ENCODE measurements at places on chromosomes 1 and 21.

DNA sequence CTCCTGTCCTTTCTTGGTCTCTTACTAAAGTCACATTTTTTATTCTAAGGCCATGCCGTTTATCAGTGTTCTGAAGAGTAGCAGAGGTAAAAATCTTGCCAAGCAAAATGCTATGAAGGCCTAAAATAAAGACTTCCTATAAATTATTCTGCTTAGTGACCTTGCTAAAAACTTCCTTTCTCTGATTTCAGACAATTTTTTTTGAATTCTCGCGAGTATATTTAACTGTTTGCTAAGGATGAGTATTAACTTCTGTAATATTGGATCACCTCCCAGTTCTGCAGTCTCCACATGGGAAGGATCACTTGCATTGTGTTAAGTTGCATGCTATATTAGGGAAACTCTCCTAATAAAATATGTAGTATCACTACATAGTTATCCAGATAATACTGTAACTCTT, 123.4 kb upstream of the SNX7 start:
- DNase-seq = no peak

GRCh38 chr1:187872550-187872949, 1043.8 kb downstream of the PLA2G4A start:
- no peak for DNase-seq

- no peak for DNase-seq
Observed at GRCh38 chr1:77539519-77540142, 142.8 kb downstream of the ZZZ3 start.

DNA sequence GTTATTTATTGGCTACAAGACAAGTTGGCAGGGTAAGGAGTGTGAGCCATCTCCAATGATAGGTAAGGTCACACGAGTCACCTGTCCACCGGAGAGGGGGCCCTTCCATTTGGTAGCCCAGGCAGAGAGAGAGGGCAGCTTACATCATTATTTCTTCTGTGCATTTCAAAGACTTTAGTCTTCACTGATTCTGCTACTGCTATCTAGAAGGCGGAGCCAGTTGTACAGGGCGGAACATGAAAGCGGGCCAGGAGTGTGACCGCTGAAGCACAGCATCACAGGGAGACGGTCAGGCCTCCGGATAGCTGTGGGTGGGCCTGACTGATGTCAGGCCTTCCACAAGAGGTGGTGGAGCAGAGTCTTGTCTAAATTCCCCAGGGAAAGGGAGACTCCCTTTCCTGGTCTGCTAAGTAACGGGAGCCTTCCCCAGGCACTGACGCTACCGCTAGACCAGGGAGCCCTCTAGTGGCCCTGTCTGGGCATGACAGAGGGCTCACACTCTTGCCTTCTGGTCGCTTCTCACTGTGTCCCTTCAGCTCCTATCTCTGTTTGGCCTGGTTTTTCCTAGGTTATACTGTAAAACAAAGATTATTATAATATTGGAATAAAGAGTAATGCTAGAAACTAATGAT, 36.7 kb downstream of the ZNF695 start:
- DNase-seq = peak; percentile 65

- no peak for DNase-seq
Observed at GRCh38 chr21:27157097-27157496, 190.2 kb upstream of the ADAMTS5 start.

- DNase-seq = no peak
Observed at GRCh38 chr21:25925064-25925800, 190.5 kb downstream of the GABPA start.

DNA sequence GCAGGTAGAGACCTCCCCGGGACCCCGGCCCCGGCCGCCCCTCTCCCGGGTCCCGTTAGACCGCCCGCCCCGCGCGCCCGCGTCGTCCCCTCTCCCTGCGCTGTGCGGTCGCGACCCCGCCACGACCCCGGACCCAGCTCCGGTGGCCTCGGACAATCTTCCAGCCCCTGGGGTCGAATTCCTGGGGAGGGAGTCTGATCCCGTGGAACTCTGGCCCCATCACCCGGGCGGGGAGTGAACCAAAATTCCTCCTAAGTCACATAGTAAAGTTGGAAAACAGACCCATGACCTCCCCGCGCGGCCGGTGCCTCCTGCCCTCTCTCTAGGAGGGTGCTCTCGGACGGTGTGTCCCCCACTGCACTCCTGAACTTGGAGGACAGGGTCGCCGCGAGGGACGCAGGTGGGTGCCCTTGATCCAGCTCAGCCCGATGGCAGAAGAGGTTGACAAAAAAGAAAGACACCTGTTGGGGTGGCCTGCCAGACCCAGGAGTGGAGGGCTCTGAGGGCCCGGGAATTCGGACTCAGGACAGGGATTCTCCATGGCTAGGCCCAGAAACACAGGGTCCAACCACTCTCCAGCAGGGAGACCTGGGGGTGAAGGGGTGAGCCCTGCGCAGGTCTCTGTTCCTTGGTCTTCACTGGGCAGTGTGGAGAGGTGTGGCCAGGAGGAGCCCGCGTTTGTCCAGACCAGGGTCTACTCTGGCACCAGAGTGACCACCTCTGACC, 451 bp downstream of the ADAMTSL4 start:
- no peak for DNase-seq

DNA sequence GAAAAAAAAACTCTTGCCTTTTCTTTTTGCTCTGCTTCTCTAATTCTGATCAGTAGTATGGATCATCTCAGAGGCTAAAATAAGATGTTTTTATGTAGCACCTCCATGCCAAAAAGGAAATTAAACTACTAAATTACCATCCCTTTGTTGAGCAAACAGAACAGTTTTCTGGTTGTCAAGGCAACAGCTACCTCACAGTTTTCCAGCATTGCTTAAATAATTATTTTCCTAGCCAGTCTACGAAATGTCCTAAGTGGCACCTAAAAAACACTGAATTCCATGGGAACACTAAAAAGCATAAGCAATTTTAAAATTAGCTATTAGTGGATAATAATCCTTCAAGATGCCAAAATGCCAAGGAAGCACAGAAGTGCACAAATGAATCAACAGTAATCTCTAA, 61.7 kb downstream of the ARID4B start:
- DNase-seq = no peak

GRCh38 chr1:183323849-183324683, 94.1 kb downstream of the NMNAT2 start:
- DNase-seq = no peak

- DNase-seq = no peak
Observed at GRCh38 chr1:248013229-248013710, at the start of gene OR2L5. OR2L5 (plus strand) TSS chr1:248013660; CDS start chr1:248021948, 8,288 bp downstream.

- no peak for DNase-seq
Observed at GRCh38 chr1:84352298-84353106, 45.8 kb upstream of the DNASE2B start.

DNA sequence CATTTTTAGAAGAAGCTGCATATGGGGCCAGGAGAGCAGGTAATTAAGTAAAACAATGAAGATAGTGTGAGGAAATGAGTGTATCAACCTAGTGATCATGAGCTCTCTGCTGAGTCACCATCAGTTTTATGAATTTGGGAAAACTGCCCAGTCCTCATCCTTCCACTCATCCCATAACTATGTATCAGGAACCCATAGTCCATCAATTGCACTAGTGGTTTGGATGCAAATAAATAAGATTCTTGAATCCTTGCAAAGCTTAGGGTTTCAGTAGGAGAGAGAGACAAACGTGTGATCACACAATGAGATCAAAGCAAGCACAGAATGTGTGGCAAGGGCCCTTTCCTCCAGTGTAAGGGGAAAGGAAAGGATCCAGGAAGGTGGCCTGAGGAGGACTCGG, 145.6 kb downstream of the ZZZ3 start:
- DNase-seq = no peak

DNA sequence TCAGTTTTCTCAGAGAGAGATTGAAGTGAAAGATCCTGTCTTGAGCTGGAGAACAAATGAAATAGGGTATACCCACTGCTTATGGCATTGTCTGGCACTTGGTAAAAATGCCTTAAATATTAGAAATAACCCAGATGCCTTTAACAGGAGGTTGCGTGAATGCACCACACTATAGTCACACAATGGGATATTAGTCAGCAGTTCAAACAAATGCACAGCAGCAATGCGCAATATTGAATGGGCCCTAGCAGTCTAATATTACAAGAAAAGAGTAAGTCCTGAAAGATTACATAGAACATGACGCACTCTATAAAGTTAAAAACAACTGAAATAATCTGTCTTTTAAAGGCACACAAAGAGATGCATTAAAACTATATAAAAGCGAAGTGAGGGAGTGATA, 161.1 kb downstream of the EDEM3 start:
- no peak for DNase-seq

Measured in activated naive CD4-positive, alpha-beta T cell treated with anti-CD3 and anti-CD28 coated beads, Interleukin-2, amount 50 U/mL, for 72 hours (primary cell).